ENCODE measurements at places on chromosomes 7 and 10.

DNA sequence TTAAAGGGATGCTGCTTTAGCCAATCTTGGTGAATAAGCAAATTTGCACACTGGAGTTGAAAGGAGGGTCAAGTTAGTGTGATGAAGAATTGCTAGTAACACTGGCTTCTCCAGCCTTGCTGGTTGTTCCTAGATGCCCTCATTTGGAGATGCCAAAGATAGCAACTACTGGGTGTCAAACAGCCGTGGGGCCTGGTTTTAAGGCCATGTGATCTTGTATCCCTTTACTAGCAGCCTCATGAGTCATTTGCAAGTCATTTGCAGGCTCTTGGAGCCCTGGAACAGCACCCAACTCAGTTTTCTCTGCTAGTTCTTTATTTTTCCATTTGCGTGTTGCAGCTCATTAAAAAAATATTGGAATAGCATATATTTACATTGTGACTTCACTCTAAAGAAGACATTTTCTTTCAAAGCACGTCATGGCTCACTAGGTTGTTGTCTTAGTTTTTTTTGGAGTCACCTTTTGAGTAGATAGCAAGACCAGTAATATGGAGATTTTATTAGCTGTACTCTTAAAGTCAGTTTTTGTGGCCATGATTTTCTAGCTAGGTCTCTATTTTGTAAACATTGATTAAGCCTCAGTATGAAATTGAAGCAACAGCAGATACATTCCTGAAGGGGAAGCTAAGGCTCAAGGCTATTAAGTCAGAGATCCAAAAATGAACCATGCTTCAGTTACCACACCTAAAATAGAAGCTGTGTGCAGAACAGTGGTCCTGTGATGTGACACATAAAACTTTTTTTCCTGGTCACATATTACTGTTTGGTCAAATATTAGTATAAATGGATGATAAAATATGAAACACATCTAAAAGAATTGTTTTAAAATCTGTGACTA, 1.3 kb downstream of the LSMEM1 start:
- no peak for DNase-seq

DNA sequence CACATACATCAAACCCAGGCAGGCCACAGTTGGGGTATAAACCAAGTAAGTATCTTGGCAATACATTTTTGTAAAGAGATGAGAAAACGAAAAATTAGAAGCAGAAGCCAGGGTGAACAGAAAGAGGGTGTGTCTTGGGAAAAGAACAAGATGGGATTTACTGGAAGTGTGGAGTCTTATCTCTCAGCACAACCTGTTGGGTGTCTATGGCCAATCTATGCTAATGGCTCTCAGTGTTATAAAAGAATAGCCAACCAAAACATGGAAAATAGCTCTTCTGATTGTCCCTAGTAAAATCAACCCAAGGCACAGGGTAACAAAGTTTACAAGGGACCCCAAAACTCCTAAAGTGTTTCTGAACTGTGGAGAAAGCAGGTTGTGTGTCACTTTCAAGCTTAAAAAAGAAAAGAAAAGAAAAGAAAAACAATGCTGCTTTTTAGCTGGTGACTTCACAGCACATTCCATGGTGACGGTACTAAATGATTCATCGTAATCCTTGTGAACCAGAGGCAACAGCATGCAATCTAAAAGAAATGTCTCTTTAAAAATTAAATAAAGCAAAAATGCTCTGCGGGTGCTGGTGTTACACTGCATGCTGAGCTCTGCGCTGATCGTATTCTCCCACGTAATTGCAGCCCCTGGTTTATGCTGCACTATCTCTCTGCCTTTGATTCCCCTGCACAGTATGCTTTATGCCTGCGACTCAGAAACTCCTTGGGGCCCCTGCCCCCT, 100.8 kb downstream of the C10orf90 start:
- no peak for DNase-seq

DNA sequence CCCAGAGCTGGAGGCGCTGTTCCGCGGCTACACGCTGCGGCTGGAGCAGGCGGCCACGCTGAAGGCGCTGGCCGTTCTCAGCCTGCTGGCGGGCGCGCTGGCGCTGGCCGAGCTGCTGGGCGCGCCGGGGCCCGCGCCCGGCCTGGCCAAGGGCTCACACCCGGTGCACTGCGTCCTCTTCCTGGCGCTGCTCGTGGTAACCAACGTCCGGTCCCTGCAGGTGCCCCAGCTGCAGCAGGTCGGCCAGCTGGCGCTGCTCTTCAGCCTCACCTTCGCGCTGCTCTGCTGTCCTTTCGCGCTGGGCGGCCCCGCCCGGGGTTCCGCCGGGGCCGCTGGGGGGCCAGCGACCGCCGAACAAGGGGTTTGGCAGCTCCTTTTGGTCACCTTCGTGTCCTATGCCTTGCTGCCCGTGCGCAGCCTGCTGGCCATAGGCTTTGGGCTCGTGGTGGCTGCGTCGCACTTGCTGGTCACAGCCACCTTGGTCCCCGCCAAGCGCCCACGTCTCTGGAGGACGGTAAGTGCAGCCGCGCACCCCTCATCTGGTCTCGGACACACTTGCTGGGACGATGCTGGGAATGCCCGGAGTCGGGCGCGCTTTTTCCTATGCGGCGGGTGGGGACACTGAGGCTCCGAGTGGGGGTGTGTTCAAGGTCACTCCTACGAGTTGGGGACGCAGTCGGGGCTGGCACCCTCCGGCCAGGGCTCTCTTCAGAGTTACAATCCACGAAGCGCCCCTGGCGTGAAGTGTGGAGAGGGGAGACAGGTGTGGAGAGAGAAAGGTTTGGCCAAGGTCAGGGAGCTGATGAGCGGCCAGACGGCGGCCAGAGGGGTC, 717 bp downstream of the ADCY1 start:
- no peak for DNase-seq

DNA sequence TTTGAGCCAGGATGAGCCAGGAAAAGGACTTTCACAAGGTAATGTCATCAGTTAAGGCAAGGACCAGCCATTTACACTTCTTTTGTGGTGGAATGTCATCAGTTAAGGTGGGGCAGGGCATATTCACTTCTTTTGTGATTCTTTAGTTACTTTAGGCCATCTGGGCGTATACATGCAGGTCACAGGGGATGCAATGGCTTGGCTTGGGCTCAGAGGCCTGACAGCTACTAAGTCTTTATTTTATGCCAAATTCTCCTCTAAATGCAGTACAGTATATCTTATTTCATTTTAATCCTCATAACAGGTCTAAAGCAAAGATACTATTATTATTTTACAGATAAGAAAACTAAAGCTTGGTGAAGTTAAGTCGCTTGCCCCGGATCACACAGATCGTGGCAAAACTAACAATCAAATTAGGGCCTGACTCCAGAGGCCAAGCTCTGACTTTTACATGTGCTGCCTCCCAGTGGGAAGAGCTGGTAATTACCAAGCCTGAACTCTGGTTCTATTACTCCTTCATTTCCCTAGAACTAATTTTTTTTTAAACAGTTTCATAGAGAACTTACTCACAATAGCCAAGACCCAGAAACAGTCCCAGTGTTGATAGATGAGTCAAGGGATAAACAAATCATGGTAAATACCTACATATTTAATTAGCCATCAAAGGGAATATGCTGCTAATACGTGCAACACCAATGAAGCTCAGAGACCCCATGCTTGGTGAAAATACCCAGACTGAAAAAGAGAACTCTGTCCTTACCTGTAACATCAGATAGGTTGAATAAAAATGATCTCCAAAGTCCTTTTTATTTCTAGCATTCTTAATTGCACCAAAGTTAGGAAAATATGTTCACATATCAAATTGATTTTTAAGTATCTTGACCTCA, 35.4 kb downstream of the C7orf25 start:
- peak; percentile 35 for DNase-seq

- DNase-seq, result no peak
Observed at GRCh38 chr10:3763035-3763456, 22.0 kb downstream of the KLF6 start.

DNA sequence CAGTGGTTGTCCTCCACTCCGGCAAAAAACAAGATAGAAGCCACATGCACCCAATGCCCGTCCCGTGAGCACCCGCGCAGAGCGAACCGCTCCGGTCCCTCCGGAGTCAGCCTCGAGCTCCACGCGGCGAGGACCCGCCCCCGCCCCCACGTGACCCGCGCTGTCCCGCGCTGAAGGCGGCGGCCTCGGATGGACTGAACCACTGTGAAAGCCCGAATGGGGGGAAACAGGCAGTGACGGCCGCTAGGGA, 766 bp upstream of the EIF3B start:
- DNase-seq, result no peak

DNA sequence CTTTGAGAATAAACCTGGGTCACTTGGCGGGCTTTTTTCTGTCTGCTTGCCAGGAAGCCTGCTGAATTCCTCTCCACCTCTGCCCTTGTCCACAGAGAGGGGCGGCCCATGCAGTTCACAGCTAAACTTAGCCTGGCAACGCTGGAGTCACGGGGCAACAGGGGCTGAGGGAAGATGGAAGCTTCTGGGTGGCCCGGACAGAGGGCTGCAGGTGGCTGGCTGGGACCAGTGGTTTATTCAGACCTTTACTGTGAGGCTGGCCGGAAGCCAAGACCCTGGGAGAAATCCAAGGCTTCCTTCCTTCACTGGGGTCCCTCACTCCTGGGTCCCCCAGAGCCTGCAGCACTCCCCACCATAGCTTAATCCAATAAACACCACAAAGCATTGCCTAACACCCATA, 17.0 kb downstream of the ITPRIP start:
- no peak for DNase-seq

All from activated T-cell treated with anti-CD3 and anti-CD28 coated beads, Interleukin-2, amount 50 U/mL, for 1 hour (primary cell).